ENCODE measurements at places on chromosomes 13 and 19. TPM values are rescaled to one million over a fixed set of nuclear protein-coding genes. Genes with fewer than 3 reads are reported as not detected.

GRCh38 chr13:20389696-20390525 is 135.7 kb downstream of the CRYL1 start:
- H3K4me3 ChIP-seq = no peak overlapping the region
- DNase-seq = no peak
- H3K27me3 ChIP-seq = no peaks in the 10 kb centered on the region
- no peaks in the 10 kb centered on the region for H3K4me1 ChIP-seq

GRCh38 chr19:5138606-5139582 is 170.0 kb downstream of the KDM4B start:
- peaks cover 68% of the 10 kb centered on the region for H3K36me3 ChIP-seq
- peak; percentile 69 for DNase-seq
- H3K4me3 ChIP-seq = no peak overlapping the region
- H3K4me1 ChIP-seq = peaks cover 11% of the 10 kb centered on the region
- H3K27ac ChIP-seq = no peak overlapping the region

DNA sequence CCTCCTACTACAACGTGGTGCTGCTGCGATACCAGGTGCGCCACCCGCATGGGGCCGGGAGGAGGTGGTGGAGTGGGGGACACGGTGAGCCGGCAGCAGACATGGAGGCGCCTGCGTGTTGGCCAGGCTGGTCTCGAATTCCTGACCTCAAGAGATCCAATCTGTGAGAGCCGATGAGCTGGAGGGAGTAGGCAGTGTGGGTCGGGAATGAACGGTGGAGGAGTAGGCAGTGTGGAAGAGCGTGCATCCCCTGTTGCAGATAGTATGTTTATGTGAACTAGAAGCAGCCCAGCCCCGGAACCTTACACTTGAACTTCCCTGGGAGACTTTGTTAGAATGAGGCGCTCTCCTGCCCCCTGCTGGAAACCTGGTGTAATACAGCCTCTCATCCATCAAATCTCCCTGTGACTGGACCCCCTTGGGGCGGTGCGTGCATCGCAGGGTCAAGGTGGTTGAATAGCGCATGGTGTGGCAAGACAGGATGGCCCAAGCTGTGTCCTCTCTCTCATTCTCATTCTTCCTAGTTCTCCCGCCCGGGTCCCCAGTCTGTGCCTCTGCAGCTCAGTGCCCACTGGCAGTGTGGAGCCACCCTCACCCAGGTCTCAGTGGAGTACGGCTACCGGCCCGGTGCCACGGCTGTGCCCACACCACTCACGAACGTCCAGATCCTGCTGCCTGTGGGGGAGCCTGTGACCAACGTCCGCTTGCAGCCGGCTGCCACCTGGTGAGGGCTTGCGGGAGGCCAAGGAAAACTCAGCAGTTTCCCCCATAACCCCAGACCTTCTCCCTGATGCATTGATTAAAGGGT is 10.5 kb upstream of the B3GNT3 start:
- no peaks in the 10 kb centered on the region for H3K4me1 ChIP-seq
- H3K36me3 ChIP-seq = no peaks in the 10 kb centered on the region
- no peak overlapping the region for H3K27ac ChIP-seq
- peaks cover 6% of the 10 kb centered on the region for H3K27me3 ChIP-seq

GRCh38 chr19:46515290-46515609 is 19.6 kb upstream of the PNMA8B start:
- H3K27me3 ChIP-seq = no peaks in the 10 kb centered on the region
- no peak overlapping the region for H3K4me3 ChIP-seq
- no peak overlapping the region for H3K27ac ChIP-seq
- no peak for DNase-seq
- H3K4me1 ChIP-seq = peaks cover 6% of the 10 kb centered on the region

DNA sequence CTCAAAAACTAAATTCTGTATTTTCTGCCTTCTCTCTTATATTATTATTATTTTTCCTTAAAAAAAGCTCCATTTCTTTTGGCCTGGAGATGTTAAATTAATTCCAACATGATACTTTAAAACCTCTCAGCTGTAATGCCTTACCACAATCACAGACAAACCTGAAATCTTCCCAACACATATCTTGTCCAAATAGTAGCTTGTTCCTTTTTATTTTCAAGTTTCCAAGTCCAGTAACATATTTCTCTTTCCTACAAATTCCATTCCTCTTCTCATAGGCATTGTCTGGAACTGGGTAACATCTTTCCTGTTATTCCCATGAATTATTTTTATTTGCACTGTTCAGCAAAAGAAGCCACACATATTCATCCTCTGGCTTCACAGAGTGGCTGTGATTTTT is 137.0 kb downstream of the SLITRK6 start:
- no peaks in the 10 kb centered on the region for H3K27me3 ChIP-seq
- DNase-seq = no peak
- no peak overlapping the region for H3K27ac ChIP-seq
- H3K36me3 ChIP-seq = no peaks in the 10 kb centered on the region
- no peak overlapping the region for H3K4me3 ChIP-seq

GRCh38 chr13:101695870-101696516 is 243.5 kb downstream of the ITGBL1 start:
- no peak overlapping the region for H3K4me3 ChIP-seq
- H3K4me1 ChIP-seq = no peaks in the 10 kb centered on the region
- H3K27me3 ChIP-seq = no peaks in the 10 kb centered on the region
- no peak overlapping the region for H3K27ac ChIP-seq
- no peaks in the 10 kb centered on the region for H3K36me3 ChIP-seq

DNA sequence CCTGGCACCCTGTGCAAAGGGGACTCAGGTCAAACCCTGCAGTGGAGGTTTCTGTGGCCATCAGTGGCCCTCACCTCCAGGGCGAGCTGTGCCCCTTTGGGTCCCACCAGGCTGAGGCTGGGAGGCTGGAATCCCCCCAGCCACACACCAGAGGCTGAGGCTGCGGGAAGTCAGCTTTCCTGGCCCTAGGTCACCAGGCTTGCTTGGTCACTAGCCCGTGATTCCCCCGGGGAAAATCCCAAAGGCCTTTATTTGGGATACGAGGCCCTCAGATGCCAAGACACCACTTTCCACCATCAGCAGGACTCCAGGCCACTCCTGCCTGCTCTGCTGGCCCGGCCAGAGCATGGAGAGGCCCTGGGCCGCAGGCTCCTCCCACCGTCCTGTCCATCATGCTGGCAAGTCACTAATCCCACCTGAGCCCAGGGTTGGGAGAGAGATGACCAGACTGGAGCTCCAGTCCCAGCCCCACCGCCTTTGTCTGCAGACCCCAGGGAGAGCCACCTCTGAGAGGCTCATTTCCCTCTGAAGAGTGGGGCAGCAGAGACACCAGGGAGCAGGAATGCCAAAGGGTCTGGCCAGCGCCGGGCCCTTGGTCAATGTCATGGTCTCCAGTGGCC is 4.7 kb downstream of the NKPD1 start:
- no peak overlapping the region for H3K4me3 ChIP-seq
- H3K36me3 ChIP-seq = no peaks in the 10 kb centered on the region
- no peak overlapping the region for H3K27ac ChIP-seq
- peaks cover 33% of the 10 kb centered on the region for H3K4me1 ChIP-seq
- H3K27me3 ChIP-seq = peaks cover 29% of the 10 kb centered on the region
- no peak for DNase-seq

- no peak overlapping the region for H3K27ac ChIP-seq
- no peak for DNase-seq
- no peaks in the 10 kb centered on the region for H3K4me1 ChIP-seq
- H3K4me3 ChIP-seq = no peak overlapping the region
- H3K27me3 ChIP-seq = no peaks in the 10 kb centered on the region
- H3K36me3 ChIP-seq = no peaks in the 10 kb centered on the region
Observed at GRCh38 chr13:76339649-76340048, 546.6 kb downstream of the KCTD12 start.

GRCh38 chr19:6906559-6907060 is 19.2 kb downstream of the ADGRE1 start:
- H3K4me3 ChIP-seq = no peak overlapping the region
- H3K27me3 ChIP-seq = no peaks in the 10 kb centered on the region
- no peaks in the 10 kb centered on the region for H3K4me1 ChIP-seq
- H3K36me3 ChIP-seq = no peaks in the 10 kb centered on the region

DNA sequence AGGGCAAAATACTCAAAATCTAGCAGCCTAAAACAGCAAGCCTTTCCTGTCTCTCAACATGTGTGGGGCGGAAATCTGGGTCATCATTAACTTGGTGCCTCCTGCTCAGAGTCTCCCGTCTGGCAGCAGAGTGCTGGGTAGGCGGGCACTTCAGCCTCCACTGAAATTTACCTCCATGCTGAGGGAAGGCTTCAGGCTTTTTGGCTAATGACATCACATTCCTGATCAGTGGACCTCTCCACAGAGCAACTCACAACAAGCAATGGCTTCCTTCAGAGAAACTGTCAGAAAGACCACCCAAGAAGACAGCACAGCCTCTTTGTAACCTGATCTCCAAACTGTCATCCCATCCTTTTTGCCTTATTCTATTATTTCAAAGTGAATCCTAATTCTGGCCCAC is 1109.0 kb downstream of the UQCRFS1 start:
- no peaks in the 10 kb centered on the region for H3K4me1 ChIP-seq
- H3K27ac ChIP-seq = no peak overlapping the region
- H3K36me3 ChIP-seq = no peaks in the 10 kb centered on the region

- no peak for DNase-seq
- no peak overlapping the region for H3K4me3 ChIP-seq
- H3K27ac ChIP-seq = no peak overlapping the region
- no peaks in the 10 kb centered on the region for H3K27me3 ChIP-seq
Observed at GRCh38 chr13:43785261-43785649, 1.5 kb downstream of the ENOX1 start.

DNA sequence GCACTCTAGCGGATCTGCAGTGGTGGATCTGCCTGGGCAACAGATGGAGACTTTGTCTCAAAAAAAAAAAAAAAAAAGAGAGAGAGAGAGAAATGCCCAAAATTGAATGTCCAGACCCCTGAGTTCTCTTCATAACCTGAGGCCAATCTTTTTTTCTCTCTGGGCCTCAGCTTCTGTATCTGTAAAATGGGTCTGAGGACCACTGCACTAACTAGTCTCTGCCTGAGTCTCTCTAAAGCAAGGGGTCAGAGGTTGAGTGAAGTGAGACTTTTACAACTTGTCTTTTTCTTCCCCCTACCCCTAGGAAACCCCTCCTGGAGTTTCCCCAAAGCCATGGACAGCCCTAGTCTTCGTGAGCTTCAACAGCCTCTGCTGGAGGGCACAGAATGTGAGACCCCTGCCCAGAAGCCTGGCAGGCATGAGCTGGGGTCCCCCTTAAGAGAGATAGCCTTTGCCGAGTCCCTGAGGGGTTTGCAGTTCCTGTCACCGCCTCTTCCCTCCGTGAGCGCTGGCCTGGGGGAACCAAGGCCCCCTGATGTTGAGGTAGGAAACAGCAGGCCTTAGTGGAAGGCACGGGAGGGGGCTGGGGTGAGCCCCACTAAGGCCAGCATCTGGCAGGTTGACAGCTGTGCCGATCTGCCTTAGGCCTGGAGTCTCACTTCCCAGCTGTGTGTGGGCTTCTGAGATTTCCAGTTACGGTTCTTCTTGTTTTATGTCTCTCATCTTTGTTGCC is 1.8 kb downstream of the TMEM91 start:
- no peak for DNase-seq
- no peak overlapping the region for H3K27ac ChIP-seq
- no peaks in the 10 kb centered on the region for H3K36me3 ChIP-seq
- no peaks in the 10 kb centered on the region for H3K27me3 ChIP-seq
- H3K4me3 ChIP-seq = no peak overlapping the region

DNA sequence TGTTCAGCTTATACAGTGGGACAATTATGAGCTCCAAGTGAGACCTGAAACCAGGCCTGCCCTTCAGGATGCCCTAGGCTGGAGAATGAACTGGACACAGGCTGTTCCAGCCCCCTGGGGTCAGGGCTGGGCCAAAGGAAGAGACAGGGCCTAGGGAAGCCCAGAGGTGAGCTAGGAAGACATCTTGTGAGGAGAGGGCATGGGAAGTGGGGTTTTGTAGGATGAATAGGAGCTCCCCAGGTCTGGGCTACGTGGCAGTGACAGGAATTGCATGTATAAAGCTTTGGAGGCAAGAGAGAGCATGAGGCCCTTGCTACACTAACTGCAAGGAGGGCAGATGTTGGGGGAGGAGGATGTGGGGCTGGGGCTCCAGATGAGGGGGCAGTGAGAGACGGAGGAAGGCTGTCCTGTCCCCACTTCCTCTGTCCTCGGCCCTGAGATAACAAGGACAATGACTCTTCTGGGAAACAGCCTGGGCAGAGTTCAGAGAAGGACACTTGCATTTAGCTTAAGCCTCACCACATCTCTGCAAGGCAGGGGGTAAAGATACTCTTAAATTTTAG is 1.5 kb upstream of the TBXA2R start:
- H3K27me3 ChIP-seq = no peaks in the 10 kb centered on the region
- DNase-seq = no peak
- H3K27ac ChIP-seq = no peak overlapping the region

DNA sequence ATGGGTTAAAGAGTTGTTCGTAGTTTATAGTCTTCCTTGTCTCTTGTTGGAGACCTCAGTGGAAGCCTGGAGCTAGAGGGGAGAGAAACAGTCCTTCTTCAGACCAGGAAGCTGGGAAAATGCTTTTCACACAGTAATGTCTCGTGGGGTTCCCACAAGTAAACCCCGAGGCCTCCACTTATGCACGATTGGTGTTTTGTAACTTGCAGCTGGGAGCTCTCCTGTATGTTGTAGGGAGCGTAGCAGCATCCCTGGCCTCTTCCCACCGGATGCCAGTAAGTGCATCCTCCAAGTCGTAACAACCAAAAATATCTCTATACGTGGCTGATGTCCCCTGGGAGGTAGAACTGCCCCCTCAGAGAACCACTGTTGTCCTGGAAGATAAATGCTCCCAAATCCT is 3.5 kb downstream of the CHAF1A start:
- no peaks in the 10 kb centered on the region for H3K27me3 ChIP-seq
- peaks cover 16% of the 10 kb centered on the region for H3K4me1 ChIP-seq
- no peak for DNase-seq
- no peak overlapping the region for H3K27ac ChIP-seq

DNA sequence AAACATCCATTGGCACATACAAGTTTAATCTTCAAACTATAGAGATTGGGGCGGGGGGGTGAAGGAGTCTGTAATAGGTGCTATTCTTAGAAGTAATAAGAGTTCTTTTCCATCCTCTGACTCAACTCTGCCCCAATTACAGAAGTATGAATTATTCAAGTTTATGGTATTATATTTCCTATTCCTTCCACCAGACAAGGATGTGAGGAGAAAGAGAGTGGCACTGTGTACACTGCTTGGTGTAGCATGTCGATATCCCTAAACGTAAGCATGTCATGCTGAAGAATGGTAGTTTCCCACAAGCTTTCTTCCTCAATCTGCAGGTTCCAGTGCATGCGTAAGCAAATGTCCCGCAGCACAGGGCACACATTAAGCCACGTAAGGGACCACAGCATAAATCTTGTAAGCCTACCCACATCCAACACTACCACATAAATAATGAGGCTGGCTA is 14.1 kb downstream of the BRD4 start:
- no peak for DNase-seq
- no peak overlapping the region for H3K4me3 ChIP-seq
- peak overlapping the region; percentile 19 for H3K27ac ChIP-seq
- H3K4me1 ChIP-seq = peaks cover 62% of the 10 kb centered on the region
- no peaks in the 10 kb centered on the region for H3K27me3 ChIP-seq

- no peak overlapping the region for H3K4me3 ChIP-seq
- H3K27me3 ChIP-seq = no peaks in the 10 kb centered on the region
- no peaks in the 10 kb centered on the region for H3K4me1 ChIP-seq
- DNase-seq = no peak
Observed at GRCh38 chr13:56351041-56351440, 789.7 kb upstream of the PRR20A start.

GRCh38 chr13:37241786-37242185 is 136.3 kb upstream of the CSNK1A1L start:
- no peak overlapping the region for H3K4me3 ChIP-seq
- H3K36me3 ChIP-seq = no peaks in the 10 kb centered on the region
- no peak overlapping the region for H3K27ac ChIP-seq
- no peaks in the 10 kb centered on the region for H3K27me3 ChIP-seq
- no peaks in the 10 kb centered on the region for H3K4me1 ChIP-seq

Gene KLK2
- total RNA-seq = not detected

Gene TTC9B
- total RNA-seq = not detected

Gene AXL
- 224 TPM for total RNA-seq

Gene HSH2D
- not detected for total RNA-seq

Gene TPTE2
- total RNA-seq = not detected

Gene CEACAM7
- total RNA-seq = not detected

Gene MARCHF2
- total RNA-seq = 37.9 TPM
